Stimulated activated CD4-positive, alpha-beta T cell treated with anti-CD3 and anti-CD28 coated beads, Interleukin-1b, Interleukin-23, amount 100 ng/mL, for 1 hour (primary cell): ENCODE measurements at places on chromosomes 3 and 15.

- no peak for DNase-seq
These were observed 736.3 kb upstream of the ARRDC4 start for GRCh38 chr15:97224191-97224641.

GRCh38 chr3:29255854-29256696 is 24.8 kb upstream of the RBMS3 start:
- DNase-seq: no peak

GRCh38 chr3:11532931-11533391 is 110.8 kb downstream of the VGLL4 start:
- no peak for DNase-seq

- DNase-seq: no peak
These were observed 4.8 kb upstream of the APEH start for GRCh38 chr3:49669352-49669751.

DNA sequence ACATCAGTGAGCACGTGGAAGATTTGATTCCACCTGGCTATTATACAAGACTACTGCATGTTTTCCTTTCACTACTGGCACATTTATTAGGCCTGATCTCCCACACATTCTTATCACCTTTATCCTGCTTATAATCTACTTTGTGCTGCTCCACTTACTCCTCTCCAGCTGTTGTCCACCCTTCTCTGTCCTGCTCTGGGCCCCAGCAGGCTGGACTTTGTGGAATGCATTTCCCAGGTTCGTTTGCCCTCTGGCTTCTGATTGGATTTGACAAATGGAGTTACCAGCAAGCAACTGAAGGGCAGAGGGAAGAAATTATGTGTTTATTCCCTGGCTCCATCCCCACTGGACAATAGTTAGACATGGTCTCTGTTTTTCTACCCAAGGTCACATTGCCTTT is 75.5 kb downstream of the DCLK3 start:
- DNase-seq: no peak

DNA sequence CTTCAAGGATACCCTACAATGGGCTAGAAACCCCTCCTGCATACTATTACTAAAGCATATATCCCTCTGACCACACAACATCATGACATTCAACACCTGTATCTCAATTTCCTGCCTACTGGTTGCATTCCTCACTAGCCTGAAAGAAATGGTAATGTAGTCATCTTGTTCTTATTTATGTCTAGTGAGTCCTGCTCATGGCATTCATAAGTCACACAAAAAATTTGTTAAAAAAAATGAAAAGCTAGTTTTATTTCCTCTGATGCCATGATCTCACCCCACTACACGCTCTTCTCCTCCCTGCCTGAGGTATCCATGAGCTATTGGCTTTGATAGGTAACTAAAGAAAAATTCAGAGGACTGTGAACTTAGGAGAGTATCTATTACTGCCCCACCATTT is 284.5 kb downstream of the ZNF385D start:
- no peak for DNase-seq

GRCh38 chr3:143122608-143123352 is 3.2 kb downstream of the CHST2 start:
- DNase-seq: no peak

DNA sequence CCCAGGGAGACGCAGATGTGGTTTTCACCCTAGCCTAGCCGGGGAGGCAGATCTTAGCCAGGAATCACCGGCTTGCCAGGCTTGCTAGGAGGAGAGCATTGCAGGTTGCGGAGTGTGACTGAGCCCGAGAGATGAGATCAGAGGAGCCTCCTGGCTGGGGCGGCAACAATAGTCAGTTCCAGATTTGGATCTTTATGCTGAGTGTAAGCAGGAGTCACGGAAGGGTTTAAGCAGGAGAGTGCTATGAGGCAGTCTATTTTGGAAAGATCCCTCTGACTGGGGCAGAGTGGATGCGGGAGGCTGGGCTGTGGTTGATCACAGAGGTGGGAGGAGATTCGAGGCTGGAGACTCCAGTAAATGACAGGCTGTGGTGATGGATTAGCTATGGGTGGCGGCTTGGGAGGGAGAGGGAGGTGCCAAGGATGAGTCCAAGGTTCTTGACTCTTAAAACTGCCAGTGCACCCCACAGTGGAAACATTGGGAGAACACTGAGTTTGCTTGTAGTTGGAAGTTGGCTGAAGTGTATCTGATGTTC is 10.4 kb upstream of the BAHD1 start:
- no peak for DNase-seq

DNA sequence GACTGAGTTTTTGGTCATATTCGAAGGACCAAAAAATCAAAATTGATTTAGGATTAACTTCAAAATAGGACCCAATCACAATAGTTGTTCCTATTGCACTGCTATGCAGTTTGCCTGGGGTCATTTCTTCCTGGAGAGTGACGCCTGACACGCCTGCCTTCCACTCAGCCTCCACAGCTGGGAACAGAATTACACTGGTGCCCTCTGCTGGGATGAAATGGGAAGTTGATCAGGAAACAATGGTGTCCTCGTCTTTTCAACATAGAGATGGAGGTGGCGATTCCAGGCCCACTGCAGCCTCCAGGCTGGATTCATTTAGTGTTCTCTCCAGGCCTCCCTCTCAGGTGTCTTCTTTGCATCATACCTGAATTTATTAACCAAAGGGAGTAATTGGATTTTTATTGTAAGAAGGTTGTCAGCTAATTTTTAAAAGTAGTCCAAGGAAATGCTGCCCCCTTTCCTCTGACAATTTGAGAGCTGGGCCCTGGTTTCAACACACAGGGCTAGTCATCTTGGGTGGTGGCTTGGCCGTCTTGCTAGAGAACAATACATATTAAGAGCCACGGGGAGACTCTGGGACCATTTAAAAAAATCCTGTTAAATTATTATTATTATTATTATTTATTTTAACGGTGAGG is 69.7 kb downstream of the GAP43 start:
- DNase-seq: peak; percentile 37

DNA sequence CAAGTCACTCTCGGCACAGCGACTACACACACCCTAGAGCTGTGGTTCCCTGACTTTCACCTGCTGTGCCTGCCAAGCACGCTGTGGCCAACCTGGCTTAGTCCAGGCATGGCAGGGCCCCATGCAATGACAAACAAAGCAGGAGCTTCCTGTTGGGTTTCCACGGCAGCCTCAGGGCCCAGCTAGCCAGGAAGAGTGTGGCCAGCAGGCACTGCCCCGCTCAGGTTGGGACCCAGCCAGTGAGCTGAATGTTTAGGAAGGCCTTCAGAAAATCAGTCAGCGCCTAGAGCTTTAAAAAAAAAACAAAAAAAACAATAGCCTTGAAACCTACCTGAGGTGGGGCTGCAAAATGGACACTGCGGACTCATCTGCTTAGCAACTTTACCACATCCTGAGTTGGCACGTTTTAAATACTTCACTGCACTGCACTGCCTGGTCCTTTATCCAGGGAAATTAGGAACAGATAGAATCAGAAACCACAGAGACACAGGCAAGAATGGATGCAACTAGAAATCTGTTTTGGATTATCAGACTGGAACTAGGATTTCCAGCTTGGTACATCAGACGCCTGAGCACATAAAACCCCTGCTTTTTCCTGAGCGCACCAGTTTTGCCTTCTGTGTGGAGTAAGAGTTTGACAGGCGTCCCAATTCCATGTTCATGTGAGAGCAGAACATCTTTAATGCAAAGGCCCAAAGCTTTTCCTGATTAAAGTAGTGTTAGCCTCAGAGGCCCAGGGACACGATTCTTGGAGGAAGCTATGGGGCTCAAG is 36.2 kb upstream of the LDHAL6B start:
- DNase-seq: no peak

GRCh38 chr3:103706671-103707070 is 1271.9 kb downstream of the ZPLD1 start:
- no peak for DNase-seq

DNA sequence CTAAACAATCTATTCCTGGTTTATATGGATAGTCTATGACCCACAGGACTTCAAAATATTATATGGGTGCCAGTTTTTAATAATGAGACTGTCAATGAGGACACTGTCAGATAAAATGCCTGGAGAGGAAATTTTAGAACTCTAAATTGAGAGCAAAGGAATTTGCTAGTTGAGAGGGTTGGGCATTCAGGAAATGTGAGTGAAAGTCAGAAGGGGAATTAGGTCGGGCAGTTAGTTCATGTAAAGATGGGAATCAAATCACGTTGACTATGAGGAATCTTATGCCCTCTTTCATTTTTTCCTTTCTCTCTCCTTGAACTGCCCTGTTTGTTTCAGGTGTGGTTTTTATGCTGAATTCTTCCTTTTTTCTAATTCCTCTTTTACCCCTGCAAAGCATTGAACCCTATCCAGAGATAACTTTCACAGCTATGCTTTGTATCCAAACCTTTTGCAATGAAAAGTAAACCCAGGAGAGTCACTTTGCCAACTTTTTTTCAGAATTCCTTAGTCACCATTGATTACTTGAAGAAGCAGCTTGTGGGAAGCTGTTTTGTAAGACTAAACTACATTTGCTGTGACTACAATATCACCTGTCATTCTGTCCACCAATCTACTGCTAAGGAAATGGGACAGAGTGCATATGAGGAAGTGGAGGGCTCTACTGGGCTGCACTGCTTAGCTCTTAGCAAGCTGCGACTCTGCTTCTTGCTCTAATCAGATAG is 27.8 kb downstream of the CHP1 start:
- DNase-seq: no peak

DNA sequence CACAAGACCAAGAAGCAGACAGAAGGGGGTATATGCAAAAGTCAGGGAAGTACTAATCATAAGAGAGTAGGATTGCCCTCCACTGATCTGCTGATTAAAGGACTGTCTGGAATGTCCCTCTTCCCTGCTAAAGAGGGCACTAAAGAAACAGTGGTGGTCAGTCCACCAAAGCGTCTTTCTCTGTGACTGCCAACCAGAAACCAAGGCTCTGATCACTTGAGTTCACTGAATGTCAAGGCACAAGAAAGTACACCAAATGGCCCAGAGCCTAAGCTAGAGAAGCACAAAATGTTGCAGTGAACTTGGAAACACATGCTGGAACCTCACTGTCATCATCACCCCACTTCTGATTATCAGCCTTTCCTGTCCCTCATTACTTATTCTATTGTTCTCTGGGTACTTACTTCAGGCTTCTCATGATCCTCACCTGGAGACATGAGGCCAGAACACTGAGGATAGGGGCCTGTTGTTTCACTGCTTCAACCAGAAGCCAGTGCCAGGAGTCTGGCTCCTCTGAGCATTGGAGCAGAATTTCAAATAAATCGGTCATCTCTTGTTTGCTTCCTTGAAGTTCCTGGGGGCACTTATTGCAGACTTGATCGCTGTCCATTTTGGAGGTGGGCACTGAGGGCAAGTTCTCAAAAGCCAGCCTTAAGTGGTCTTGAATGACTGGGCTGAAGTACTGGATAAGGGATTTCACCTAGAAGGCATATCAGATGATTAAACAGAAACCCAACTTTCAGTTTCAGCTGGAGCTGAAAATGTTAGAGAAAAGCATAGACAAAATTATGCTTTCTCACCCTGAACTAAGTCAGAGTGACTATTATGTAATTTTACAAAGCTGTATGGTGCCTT is 58.9 kb downstream of the EIF3J start:
- DNase-seq: no peak
